Suprapubic skin (tissue), 4 donors: ENCODE measurements at places on chromosomes 11 and 22.

- DNase-seq: no peak
- H3K36me3 ChIP-seq: no peaks in the 10 kb centered on the region
- peaks cover 21% of the 10 kb centered on the region for H3K4me1 ChIP-seq
- H3K4me3 ChIP-seq: no peak overlapping the region
- no peaks in the 10 kb centered on the region for H3K27me3 ChIP-seq
These were observed 206.7 kb downstream of the SBF2 start for GRCh38 chr11:10087186-10087922.

DNA sequence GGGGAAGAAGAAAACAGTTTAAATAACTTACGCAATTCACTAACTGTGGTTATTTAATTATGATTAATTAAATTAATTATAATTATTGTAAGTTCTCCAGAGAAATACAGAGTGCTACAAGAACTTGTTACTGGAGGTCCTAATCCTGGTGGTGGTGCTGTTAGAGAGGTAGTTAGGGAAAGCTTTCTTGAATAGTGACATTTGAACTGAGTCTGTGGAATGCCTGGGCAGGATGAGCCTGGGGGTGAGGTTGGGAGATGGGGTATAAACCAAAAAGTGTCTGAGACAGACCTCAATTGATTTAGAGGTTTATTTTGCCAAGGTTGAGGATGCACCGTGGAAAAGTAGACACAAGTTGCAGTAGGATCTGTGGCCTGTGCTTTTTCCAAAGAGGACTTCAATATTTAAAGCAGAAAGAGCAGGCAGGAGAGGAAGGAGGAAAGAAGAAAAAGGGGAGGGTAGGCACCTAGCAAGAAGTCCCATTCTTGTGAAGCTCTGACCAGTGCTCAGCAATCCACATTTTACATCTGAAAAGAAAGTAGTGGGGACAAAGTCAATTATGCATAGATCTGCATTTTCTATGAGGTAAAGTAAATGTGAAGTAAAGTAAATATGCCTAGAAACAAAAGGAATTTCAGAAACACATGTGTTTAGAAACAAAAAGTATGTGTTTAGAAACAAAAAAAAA lies 4.4 kb upstream of the ZNF202 start:
- H3K4me3 ChIP-seq: no peak overlapping the region
- H3K4me1 ChIP-seq: peaks cover 9% of the 10 kb centered on the region
- H3K27ac ChIP-seq: no peak overlapping the region
- no peak for DNase-seq

GRCh38 chr11:11215944-11216343 lies 137.1 kb downstream of the CSNK2A3 start:
- H3K36me3 ChIP-seq: no peaks in the 10 kb centered on the region
- peaks cover 10% of the 10 kb centered on the region for H3K4me1 ChIP-seq
- H3K27ac ChIP-seq: no peak overlapping the region
- no peak overlapping the region for H3K4me3 ChIP-seq

GRCh38 chr11:27018902-27019529 lies 21.6 kb upstream of the BBOX1 start:
- no peak overlapping the region for H3K4me3 ChIP-seq
- no peaks in the 10 kb centered on the region for H3K27me3 ChIP-seq
- no peak overlapping the region for H3K27ac ChIP-seq
- H3K36me3 ChIP-seq: no peaks in the 10 kb centered on the region
- peaks cover 6% of the 10 kb centered on the region for H3K4me1 ChIP-seq

- peaks cover 15% of the 10 kb centered on the region for H3K4me1 ChIP-seq
- no peak for DNase-seq
- no peak overlapping the region for H3K27ac ChIP-seq
- no peaks in the 10 kb centered on the region for H3K36me3 ChIP-seq
These were observed 9.9 kb upstream of the GNB1L start for GRCh38 chr22:19864538-19865106.

DNA sequence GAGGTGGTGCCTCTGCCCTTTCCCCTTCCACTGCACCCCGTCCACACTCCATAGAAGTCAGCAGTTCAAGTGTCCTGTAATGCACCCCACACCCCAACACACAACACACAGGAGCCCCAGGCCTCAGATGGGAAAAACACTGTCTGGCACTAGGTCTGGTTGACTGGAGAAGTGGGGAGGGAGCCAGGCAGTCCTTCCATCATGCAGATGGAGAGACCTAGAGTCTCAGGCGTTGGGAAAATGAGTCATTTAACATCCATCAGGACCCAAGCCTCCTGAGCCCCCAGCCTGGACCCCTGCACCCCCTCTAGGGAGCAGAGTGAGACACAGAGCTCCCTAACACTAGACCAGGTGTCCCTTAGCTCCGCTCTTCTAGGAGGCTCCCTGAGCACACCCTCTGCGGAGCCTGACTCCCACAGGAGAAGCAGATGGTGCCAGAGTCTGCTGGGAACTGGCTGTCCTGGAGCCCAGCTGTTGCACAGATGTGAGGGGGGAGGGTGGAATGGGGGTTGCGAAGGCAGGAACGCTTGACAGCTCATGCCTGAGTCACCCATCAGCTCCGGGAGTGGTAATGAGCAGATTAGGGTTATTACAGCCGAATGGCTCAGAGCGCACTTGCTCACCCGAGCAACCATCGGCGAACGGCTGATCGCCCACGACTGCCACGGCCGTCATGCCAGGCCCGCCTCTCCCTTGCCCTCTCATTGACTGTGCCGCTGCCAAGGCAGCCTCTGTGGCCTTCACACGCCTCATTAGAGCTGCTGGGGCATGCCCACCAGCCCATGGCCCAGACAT lies 22.1 kb upstream of the SYT7 start:
- H3K27me3 ChIP-seq: no peaks in the 10 kb centered on the region
- peak; percentile 92 for DNase-seq
- H3K4me1 ChIP-seq: peaks cover 29% of the 10 kb centered on the region
- H3K36me3 ChIP-seq: no peaks in the 10 kb centered on the region

DNA sequence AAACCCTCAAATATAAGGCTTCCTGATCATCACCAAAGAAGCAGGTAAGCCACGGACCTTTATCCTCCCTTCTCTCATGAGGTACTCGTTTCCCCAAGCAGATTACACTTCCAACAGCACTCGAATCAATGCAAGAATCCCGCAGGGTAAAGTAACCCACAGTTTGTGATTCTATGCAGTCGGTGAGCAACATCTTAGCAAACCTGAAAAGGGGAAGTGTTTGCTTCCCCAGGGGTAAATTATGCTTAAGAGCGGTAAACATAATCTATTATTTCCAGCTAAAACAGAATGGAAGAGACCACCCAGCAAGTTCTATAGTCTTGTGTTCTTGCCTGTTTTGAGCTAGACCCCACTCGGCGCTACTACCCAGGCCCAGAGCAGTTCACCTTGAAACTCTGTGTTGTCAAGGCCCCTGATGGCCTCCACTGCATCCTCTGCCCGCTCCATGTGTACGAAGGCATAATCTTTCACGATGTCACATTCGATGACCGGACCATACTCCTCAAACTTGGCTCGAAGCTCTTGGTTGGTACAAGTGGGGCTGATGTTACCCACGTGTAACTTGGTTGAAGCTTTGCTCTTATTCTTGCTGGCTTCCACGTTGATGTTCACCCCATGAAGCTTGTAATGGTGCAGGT lies 1.3 kb downstream of the RBM4B start:
- H3K27me3 ChIP-seq: no peaks in the 10 kb centered on the region
- no peak for DNase-seq
- H3K27ac ChIP-seq: no peak overlapping the region
- H3K4me1 ChIP-seq: peaks cover 43% of the 10 kb centered on the region
- peak overlapping the region; percentile 67 for H3K4me3 ChIP-seq

GRCh38 chr11:114180301-114181055 lies 115.7 kb upstream of the NNMT start:
- H3K36me3 ChIP-seq: no peaks in the 10 kb centered on the region
- DNase-seq: peak; percentile 79
- H3K4me1 ChIP-seq: peaks cover 81% of the 10 kb centered on the region
- no peaks in the 10 kb centered on the region for H3K27me3 ChIP-seq
- peak overlapping the region; percentile 98 for H3K27ac ChIP-seq
- peak overlapping the region; percentile 47 for H3K4me3 ChIP-seq

DNA sequence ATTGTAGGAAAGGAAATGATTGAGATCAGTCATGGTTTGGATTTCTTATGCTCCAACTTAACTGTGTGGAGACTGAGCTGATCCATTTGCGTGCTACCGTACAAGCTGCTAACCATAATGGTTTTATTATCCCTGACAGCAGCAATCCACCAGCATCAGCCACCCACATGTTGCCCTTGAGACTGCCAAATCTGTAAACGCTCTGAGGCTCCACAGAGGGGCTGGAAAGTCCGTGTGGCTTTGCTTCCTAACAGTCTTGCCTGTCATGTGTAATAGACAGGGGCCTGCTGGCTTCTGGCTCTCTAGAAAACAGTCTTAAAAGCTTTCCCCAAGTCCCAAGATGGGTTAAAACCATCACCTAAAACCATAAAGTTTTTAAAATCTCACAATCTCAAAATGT lies 30.1 kb downstream of the ATG16L2 start:
- no peaks in the 10 kb centered on the region for H3K4me1 ChIP-seq
- DNase-seq: no peak
- no peak overlapping the region for H3K4me3 ChIP-seq

DNA sequence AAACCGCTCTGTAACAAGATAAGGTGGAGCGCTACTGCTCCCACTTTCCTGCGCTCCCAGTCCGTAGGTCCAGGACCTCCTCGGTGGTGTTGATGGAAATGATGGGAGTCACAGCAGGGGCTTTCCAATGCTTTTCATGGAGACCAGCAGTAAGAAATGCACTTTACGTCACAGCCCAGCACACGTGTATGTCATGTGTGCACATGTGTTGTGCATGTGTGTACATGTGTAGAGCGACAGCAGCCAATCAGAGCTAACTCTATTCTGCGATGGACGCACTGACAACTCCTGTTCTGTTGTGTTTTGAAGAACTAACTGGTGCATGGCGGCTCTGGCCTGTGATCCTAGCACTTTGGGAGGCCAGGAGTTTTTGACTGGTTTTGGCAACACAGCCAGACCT lies 1.2 kb downstream of the CHID1 start:
- no peak overlapping the region for H3K27ac ChIP-seq
- H3K36me3 ChIP-seq: peaks cover 10% of the 10 kb centered on the region
- H3K4me1 ChIP-seq: peaks cover 34% of the 10 kb centered on the region
- peak overlapping the region; percentile 68 for H3K4me3 ChIP-seq
- H3K27me3 ChIP-seq: no peaks in the 10 kb centered on the region

- H3K27me3 ChIP-seq: no peaks in the 10 kb centered on the region
- peaks cover 37% of the 10 kb centered on the region for H3K4me1 ChIP-seq
- no peak for DNase-seq
These were observed 96.2 kb downstream of the PDHX start for GRCh38 chr11:35012467-35013191.

DNA sequence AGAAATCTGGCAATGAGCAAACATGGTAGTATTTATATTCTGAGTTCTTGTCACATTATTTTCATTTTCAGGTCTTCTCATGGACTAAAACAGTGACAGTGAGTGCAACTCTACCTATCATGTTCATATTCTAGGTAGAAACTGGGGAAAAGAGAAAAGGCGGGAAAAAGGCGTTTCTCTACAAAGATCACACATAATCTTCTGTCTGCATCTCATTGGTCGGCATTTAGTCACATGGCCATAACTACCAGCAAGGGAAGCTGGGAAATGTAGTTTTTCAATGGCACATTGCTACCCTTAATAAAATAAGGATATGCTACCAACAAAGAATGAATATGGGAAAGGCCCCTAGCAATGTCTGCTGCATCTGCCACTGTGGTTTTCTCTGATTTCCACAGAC lies 57.6 kb upstream of the B3GAT1 start:
- H3K4me3 ChIP-seq: no peak overlapping the region
- peaks cover 4% of the 10 kb centered on the region for H3K4me1 ChIP-seq
- H3K27ac ChIP-seq: no peak overlapping the region

- no peak for DNase-seq
- no peaks in the 10 kb centered on the region for H3K27me3 ChIP-seq
- H3K36me3 ChIP-seq: no peaks in the 10 kb centered on the region
- no peak overlapping the region for H3K4me3 ChIP-seq
These were observed 24.4 kb downstream of the OR8B12 start for GRCh38 chr11:124518989-124519451.

DNA sequence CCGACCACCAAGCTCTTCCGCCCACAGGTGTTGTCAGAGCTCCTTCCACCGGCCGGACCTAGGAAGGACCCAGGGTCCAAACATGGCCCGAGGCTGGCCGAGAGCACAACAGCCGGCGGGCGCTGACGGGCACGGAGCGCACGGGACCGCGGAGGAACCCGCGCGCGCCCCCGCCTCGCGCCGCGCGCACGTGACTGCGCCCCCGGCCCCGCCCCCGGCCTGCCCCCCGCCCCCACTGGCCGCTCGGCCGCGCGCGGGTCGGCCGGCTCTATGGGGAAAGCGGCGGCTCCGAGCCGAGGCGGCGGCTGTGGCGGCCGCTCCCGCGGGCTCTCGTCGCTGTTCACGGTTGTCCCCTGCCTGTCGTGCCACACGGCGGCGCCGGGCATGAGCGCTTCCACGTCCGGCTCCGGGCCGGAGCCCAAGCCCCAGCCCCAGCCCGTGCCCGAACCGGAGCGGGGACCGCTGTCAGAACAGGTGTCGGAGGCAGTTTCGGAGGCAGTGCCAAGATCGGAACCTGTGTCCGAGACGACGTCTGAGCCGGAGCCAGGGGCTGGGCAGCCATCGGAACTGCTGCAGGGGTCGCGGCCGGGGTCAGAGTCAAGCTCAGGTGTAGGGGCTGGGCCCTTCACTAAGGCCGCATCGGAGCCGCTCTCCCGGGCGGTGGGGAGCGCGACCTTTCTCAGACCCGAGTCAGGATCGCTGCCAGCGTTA lies at the start of gene OSBP2:
OSBP2 (plus strand) TSS at position 235 of the 711 bp plus-strand sequence; CDS start at position 271, 36 bp downstream.
- no peaks in the 10 kb centered on the region for H3K27me3 ChIP-seq
- peak within 1 kb of the TSS; percentile 37 for H3K27ac ChIP-seq
- H3K4me3 ChIP-seq: peak within 1 kb of the TSS; percentile 69
- DNase-seq: peak; percentile 65
- H3K36me3 ChIP-seq: no peaks in the 10 kb centered on the region

GRCh38 chr22:46145361-46145851 lies 4.9 kb upstream of the PPARA start:
- DNase-seq: no peak
- H3K27ac ChIP-seq: no peak overlapping the region
- H3K36me3 ChIP-seq: no peaks in the 10 kb centered on the region
- H3K27me3 ChIP-seq: no peaks in the 10 kb centered on the region
- H3K4me1 ChIP-seq: peaks cover 43% of the 10 kb centered on the region

- no peaks in the 10 kb centered on the region for H3K27me3 ChIP-seq
- DNase-seq: no peak
- H3K36me3 ChIP-seq: no peaks in the 10 kb centered on the region
These were observed 110.3 kb downstream of the DSCAML1 start for GRCh38 chr11:117686711-117687110.

- H3K27ac ChIP-seq: peak within 1 kb of the TSS; percentile 96
- H3K4me3 ChIP-seq: peak within 1 kb of the TSS; percentile 79
- H3K27me3 ChIP-seq: no peaks in the 10 kb centered on the region
- H3K36me3 ChIP-seq: peaks cover 23% of the 10 kb centered on the region
- peak; percentile 79 for DNase-seq
- peaks cover 19% of the 10 kb centered on the region for H3K4me1 ChIP-seq
These were observed at the start of gene MORC2 for GRCh38 chr22:30968015-30968923. TSS of gene MORC2 (minus strand) at chr22:30968774. CDS start at chr22:30967889, 885 bp downstream.

- no peak overlapping the region for H3K27ac ChIP-seq
- no peak for DNase-seq
- H3K4me1 ChIP-seq: peaks cover 12% of the 10 kb centered on the region
These were observed 52.2 kb downstream of the GAB2 start for GRCh38 chr11:78365381-78365792.

- peak within 1 kb of the TSS; percentile 53 for H3K27ac ChIP-seq
- no peaks in the 10 kb centered on the region for H3K27me3 ChIP-seq
- H3K4me3 ChIP-seq: peak within 1 kb of the TSS; percentile 34
These were observed at the start of gene IL18BP for GRCh38 chr11:71998649-71999310. TSS of gene IL18BP (plus strand) at chr11:71998909. CDS start at chr11:71999985, 1,076 bp downstream.

GRCh38 chr11:118054712-118055640 lies 21.9 kb upstream of the TMPRSS4 start:
- H3K4me3 ChIP-seq: no peak overlapping the region
- H3K27ac ChIP-seq: no peak overlapping the region
